ENCODE measurements at places on chromosomes 12 and 14.

GRCh38 chr12:1195513-1195912 is 204.5 kb downstream of the ERC1 start:
- no peak for DNase-seq

DNA sequence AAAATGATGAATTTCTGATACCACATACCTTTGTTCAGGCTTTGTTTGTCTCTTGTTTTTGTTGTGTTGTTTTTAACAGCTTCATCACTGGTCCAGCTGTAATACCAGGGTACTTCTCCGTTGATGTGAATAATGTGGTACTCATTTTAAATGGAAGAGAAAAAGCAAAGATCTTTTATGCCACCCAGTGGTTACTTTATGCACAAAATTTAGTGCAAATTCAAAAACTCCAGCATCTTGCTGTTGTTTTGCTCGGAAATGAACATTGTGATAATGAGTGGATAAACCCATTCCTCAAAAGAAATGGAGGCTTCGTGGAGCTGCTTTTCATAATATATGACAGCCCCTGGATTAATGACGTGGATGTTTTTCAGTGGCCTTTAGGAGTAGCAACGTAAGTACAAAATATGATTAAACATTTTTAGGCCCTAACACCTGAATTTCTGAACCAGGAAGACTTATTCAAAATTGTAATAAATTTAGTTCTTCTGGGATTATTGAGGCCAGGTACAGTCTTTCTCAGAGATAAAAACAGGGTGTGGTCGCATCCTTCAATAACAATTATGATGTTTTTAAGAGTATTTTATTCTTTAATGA is 22.4 kb downstream of the RXYLT1 start:
- no peak for DNase-seq

GRCh38 chr12:112243255-112244110 is 118.1 kb downstream of the TRAFD1 start:
- no peak for DNase-seq

- DNase-seq = no peak
Measured at GRCh38 chr12:121468499-121468801, 68.5 kb downstream of the RNF34 start.

DNA sequence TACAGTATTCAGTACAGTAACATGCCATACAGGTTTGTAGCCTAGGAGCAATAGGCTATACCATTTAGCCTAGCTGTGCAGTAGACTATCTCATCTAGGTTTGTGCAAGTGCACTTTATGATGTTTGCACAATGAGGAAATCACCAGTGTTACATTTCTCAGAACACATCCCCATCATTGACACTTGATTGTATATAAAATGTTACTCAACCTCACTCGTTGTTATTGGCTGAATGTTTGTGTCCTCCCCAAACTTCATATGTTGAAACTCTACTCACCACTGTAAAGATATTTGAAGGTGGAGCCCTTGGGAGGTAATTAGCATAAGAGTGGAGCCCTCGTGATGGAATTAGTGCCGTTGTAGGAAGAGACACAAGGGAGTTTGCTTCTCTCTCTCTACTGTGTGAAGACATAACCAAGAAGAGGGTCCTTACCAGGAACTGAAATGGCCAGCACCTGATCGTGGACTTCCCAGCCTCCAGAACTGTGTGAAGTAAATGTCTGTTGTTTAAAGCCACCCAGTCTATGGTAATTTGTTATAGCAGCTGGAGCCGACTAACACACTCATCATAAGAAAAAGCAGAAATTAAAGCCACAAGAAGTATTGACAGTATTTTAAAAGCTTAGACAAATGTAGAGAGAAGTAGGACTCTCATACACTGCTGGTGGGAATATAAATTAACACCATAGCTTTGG is 3.2 kb upstream of the MED13L start:
- DNase-seq = no peak
